ENCODE measurements at places on chromosomes 5 and 9. TPM values are rescaled to one million over a fixed set of nuclear protein-coding genes. Genes with fewer than 3 reads are reported as not detected.

GRCh38 chr9:89550346-89550927, 52.5 kb upstream of the SEMA4D start:
- no peak overlapping the region for H3K27ac ChIP-seq
- no peak for DNase-seq
- H3K4me1 ChIP-seq: no peaks in the 10 kb centered on the region

DNA sequence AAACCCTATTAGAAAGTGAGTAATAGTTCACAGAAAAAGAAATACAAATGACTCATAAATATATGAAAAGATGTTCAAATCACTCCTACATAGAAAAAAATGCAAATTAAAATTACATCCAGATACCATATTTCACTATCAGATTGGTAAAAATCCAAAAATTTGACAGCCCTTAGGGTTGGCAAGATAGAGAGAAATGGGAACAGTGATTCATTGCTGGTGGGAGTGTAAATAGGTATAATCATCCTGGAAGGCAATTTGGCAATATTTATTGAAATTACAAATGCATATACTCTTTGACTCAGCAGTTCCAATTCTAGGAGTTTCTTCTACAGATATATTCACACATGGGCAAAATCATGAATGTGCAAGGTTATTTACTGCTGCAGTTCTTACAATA, 273.5 kb downstream of the NR2F1-AS1 start:
- no peak overlapping the region for H3K27ac ChIP-seq
- DNase-seq: no peak
- H3K36me3 ChIP-seq: no peaks in the 10 kb centered on the region
- H3K4me1 ChIP-seq: peaks cover 3% of the 10 kb centered on the region
- H3K4me3 ChIP-seq: no peak overlapping the region

GRCh38 chr5:173675287-173675996, 59.0 kb upstream of the BOD1 start:
- no peaks in the 10 kb centered on the region for H3K36me3 ChIP-seq
- no peak for DNase-seq
- H3K27ac ChIP-seq: no peak overlapping the region
- no peak overlapping the region for H3K4me3 ChIP-seq
- H3K4me1 ChIP-seq: peaks cover 32% of the 10 kb centered on the region

GRCh38 chr9:131318231-131319085, 28.9 kb downstream of the PLPP7 start:
- no peak overlapping the region for H3K4me3 ChIP-seq
- peaks cover 4% of the 10 kb centered on the region for H3K36me3 ChIP-seq
- no peak for DNase-seq
- H3K4me1 ChIP-seq: no peaks in the 10 kb centered on the region
- H3K27ac ChIP-seq: no peak overlapping the region
- H3K27me3 ChIP-seq: no peaks in the 10 kb centered on the region

- no peaks in the 10 kb centered on the region for H3K27me3 ChIP-seq
- DNase-seq: no peak
- no peaks in the 10 kb centered on the region for H3K36me3 ChIP-seq
- no peak overlapping the region for H3K27ac ChIP-seq
- H3K4me3 ChIP-seq: no peak overlapping the region
- H3K4me1 ChIP-seq: no peaks in the 10 kb centered on the region
These were observed 47.0 kb upstream of the MROH2B start for GRCh38 chr5:41118177-41118576.

DNA sequence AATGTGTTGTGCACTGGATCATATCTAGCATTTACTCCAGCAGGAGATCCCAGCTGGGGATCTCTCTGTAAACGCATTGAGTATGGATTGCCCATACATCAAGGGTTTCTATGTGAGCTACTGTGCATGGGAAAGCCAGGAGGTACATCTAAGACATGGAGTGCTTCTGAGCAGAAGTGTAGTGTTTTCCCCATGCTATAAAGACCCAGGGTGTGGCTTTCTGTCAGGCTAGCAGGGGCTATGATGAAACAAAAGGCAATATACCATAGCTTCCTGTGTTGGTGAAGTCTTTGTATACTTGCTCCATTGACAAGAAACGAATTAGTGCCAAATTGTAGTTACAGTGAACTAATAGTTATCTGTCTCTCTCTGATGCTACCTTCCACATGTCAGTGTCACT, 329.3 kb upstream of the TLE4 start:
- DNase-seq: peak; percentile 12
- no peak overlapping the region for H3K4me3 ChIP-seq
- H3K4me1 ChIP-seq: no peaks in the 10 kb centered on the region
- no peaks in the 10 kb centered on the region for H3K27me3 ChIP-seq
- H3K27ac ChIP-seq: no peak overlapping the region

Gene GCNT4
- total RNA-seq: 1.5 TPM

Gene SLC6A7
- 11.3 TPM for total RNA-seq

Measured in spinal cord (tissue), 10 donors.